Activated CD4-positive, alpha-beta T cell treated with anti-CD3 and anti-CD28 coated beads, Interleukin-2, amount 10 ng/mL, durations not matched to agents 7 days and 5 days (primary cell): ENCODE measurements at places on chromosomes 3 and 15.

- no peak for DNase-seq
Measured at GRCh38 chr3:59115364-59116232, 65.8 kb upstream of the CFAP20DC start.

DNA sequence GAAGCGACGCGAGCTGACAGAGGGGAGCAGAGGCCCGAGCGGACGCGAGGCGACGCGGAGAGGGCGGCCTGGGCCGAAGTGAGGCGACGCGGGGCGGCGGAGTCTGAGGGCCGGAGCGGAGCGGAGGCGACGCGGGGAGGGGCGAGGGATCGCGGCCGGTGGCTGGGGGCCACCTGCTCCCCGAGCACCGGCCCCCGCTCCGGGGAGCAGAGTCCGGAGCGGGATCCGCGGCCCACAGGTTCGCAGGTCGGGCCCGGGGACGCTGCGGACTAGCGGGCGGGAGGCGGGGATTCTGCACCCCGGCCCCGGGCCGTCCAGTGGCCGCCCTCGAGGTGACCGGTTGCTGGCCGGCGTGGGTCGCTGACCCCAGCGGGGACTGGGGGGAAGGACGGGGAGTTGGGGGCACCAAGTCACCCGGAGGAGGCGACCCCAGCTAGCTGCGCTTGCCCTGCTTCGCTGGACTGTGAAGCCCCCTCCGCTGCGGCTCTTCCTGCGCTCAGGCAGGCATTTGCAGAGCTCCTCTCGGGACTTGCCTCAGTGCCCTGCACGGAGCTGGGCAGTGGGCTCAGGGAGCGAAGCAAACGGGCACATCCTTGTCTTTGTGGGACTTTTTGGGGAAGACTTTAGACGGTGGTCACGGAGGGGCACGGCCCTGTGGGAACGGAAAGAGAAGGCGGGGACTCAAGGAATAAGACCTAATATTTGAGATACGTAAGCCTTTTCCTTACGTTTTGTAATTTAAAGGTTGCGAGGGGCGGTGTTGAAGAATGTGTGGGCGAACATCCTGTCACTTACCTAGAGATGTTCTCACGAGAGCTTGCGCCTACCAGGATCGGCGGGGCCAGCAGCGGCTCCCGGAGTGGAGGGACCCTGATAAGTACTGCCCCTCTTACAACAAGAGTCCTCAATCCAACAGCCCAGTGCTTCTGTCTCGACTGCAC lies 566 bp downstream of the HMCES start:
- peak; percentile 67 for DNase-seq

GRCh38 chr15:74833376-74834107 lies 7.1 kb downstream of the CPLX3 start:
- no peak for DNase-seq

GRCh38 chr15:36940636-36941260 lies 159.6 kb downstream of the MEIS2 start:
- DNase-seq = no peak

DNA sequence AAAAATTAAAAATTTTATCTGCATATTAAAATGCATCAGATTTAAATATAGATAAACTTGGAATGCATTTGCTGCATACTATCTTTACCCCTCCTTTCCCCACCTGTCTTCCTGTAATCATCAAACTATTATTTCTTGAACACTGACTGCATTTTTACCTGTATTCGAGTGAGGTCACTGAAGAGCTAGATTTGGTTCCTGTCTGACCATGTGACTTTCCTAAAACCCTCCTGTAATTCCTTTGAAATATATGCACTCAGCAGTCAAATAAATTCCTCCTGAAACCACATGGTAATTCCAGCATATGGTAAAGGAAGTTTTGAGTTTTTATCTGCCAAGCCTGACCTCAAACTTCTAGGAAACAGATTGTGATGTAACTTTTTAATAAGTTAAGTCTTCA lies 445.6 kb upstream of the FRG2C start:
- no peak for DNase-seq

- DNase-seq = no peak
Measured at GRCh38 chr15:67142767-67143100, 77.3 kb downstream of the SMAD3 start.

GRCh38 chr3:109432833-109433232 lies 95.5 kb upstream of the DPPA4 start:
- no peak for DNase-seq

DNA sequence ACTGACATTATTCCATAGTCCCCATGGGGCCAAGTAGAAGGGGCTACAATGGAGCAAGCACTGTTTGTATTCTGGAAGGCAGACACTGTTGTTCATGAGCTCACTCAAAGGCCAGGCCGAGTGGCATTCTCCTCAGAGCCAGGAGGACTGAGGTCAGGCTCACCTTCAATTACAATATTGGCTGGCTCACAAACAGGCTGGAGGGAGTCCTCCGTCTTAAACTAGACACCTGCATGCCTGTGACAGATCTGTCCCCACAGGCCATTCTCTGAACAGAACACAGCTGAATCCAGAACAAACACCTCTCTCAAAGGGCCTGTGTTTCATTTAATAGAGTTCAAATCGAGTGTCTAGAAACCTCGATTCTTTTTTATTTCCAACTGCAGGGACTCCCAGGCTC lies 347.4 kb upstream of the PPP2R3A start:
- no peak for DNase-seq

- DNase-seq = no peak
Measured at GRCh38 chr3:122350814-122351418, 25.9 kb downstream of the CSTA start.

DNA sequence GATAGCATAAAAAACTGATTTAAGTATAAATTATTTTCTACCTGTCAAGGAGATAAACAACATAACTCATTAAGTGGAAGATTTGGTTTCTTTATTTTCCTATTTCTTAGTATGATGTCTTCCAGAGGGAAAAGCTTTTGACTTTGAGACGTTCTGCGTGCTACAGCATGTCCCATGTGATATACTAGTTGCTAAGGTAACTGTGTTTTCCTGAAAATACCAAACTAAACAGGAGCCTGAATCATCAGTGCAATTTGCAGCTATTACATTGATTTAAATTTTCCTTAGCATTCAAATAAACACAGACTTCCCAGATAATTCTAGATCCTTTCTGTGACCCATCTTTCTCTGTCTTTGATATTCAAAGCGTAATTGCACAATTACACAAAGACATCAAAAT lies 117.7 kb upstream of the P2RY1 start:
- DNase-seq = no peak

- no peak for DNase-seq
Measured at GRCh38 chr3:103991-104390, 92.6 kb upstream of the CHL1 start.

DNA sequence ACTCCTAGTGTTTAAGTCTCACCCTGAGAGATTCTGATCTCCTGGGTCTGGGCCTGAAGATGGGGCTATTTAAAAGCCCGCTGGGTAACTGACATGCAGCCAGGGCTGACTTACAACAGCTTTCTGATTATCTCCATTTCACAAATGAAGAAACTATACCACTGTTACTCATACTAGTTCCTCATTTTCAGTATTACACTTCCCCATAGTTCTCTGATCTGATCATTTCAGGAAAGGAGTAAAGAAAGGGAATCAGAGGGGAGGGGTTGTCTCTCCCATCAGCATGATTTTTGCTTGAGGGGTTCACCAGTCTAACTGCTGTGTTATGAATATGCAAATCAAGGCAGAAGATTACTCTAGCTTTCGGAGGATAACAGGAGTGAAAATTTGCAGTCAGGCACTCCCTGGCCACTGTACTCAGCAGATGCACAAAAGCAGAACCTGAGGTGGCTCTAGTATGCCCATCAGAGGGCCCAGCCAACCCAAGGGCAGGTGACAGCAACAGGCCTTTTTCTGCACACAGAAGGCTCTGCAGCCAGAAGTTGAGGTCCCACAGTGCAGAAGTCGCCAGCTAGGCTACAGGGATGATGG lies 59.4 kb downstream of the DAPK2 start:
- no peak for DNase-seq

DNA sequence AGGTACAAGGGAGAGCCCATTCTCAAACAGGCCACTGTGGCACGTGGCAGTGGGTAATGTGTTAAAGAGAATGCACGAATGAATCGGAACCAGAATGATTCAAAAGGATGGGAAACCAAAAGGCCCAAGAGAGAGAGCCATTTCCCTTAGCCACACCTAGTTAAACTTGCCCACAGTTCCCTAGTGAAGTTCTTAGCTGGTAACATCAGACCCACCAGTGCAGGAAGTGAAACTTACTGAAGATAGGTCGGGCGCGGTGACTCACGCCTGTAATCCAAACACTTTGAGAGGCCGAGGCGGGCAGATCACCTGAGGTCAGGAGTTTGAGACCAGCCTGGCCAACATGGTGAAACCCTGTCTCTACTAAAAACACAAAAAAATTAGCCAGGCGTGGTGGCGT lies 97.1 kb downstream of the MEX3B start:
- no peak for DNase-seq

DNA sequence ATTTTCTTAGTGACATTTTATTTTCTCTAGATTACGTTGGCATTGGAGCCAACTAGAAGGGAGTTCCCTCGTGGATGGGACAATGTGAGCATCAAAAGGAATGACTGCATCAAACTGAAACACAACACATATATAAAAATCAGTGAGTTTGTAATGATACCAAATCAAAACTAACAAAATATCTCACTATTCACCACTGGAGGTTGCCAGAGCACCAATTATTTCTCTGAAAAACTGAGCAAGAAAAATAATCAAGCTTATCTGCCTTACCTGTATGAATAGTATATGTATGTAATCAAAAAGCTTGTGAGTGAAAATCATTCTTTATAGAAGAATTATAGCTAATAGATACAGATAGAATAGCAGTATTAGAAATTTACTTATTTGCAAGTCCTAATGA lies 46.8 kb upstream of the OTOL1 start:
- DNase-seq = no peak

GRCh38 chr3:165463531-165463930 lies 267.3 kb upstream of the SLITRK3 start:
- DNase-seq = no peak

DNA sequence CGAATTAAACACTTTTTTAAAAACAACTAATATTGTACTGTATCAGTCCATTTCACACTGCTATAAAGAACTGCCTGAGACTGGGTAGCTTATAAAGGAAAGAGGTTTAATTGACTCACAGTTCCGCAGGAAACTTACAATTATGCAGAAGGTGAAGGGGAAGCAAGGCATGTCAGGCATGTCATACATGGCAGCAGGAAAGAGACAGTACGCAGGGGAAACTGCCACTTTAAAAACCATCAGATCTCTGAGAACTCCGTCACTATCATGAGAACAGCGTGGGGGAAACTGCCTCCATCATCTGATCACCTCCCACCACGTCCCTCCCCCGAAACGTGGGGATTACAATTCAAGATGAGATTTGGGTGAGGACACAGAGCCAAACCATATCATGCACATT lies 162.8 kb upstream of the TPM1 start:
- no peak for DNase-seq

- no peak for DNase-seq
Measured at GRCh38 chr3:131526801-131527347, 24.1 kb upstream of the MRPL3 start.

DNA sequence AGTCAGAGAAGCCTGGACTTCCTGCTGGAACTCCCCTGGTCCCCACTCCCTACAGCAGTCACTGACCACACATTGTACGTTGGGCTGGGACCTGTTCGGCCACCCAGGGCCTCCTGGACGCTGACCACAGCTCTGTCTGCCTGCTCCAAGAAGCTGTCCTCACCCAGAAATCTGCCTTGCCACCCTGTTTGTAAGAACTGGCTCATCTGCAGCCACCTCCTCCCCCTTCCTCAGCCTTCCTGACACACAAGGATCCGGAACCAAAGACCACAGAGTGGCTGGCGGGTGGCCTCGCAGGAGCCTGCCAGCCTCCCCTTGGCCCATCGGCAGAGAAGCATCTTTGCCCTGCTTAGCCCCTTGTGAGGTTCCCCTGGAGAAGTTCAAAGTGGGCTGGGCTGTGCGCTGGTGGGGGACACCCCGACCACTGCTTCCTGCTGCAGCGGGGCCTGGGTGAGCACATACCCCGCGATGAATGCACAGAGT lies 91.9 kb downstream of the PCSK6 start:
- no peak for DNase-seq
